Lung (tissue), 17 donors: ENCODE measurements at places on chromosomes 12 and 14.
A peak's percentile ranks its signal among the peaks of the same experiment; 100 is the strongest.

DNA sequence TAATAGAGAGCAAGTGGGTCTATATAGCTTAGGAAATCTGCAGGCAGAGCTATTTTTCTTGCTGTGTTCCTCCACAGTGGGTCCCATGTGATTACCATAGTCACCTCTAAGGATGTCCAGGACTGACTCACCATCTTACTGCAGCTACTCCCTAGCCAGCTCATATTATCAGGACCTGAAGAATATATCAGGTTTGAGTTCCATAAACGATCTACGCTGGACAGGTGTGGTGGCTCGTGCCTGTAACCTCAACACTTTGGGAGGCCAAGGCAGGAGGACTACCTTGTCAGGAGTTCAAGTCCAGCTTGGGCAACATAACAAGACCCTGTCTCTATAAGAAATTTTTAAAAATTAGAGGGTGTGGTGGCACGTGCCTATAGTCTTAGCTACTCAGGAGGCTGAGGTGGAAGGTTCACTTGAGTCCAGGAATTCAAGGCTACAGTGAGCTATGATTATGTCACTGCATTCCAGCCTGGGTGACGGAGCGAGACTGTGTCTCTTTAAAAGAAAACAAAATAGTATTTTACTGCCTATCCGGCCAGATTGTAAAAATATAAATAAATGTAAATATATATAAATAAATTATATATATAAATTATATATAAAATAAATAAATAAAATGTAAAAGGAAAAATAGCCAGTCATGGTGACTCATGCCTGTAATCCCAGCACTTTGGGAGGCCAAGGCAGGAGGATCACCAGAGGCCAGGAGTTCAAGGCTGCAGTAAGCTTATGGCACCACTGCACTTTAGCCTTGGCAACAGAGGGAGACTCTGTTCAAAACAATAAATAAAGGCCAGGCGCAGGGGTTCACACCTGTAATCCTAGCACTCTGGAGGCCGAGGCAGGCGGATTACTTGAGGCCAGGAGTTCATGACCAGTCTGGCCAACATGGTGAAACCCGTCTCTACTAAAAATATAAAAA is 6.9 kb upstream of the SPRYD4 start:
- DNase-seq = no peak
- no peaks in the 10 kb centered on the region for H3K27me3 ChIP-seq
- H3K4me1 ChIP-seq = no peaks in the 10 kb centered on the region
- H3K4me3 ChIP-seq = no peak overlapping the region
- no peaks in the 10 kb centered on the region for H3K36me3 ChIP-seq

GRCh38 chr14:99706107-99706900 is 22.2 kb downstream of the CYP46A1 start:
- no peaks in the 10 kb centered on the region for H3K27me3 ChIP-seq
- no peaks in the 10 kb centered on the region for H3K36me3 ChIP-seq
- H3K27ac ChIP-seq = no peak overlapping the region
- no peak overlapping the region for H3K4me3 ChIP-seq
- DNase-seq = no peak

GRCh38 chr12:107891967-107892366 is 117.5 kb downstream of the ASCL4 start:
- no peak for DNase-seq
- no peak overlapping the region for H3K4me3 ChIP-seq
- no peaks in the 10 kb centered on the region for H3K4me1 ChIP-seq
- H3K36me3 ChIP-seq = no peaks in the 10 kb centered on the region
- H3K27me3 ChIP-seq = no peaks in the 10 kb centered on the region
- H3K27ac ChIP-seq = no peak overlapping the region

- H3K4me1 ChIP-seq = no peaks in the 10 kb centered on the region
- DNase-seq = peak; percentile 27
- no peaks in the 10 kb centered on the region for H3K36me3 ChIP-seq
- H3K27me3 ChIP-seq = no peaks in the 10 kb centered on the region
- no peak overlapping the region for H3K27ac ChIP-seq
These were observed 107.7 kb upstream of the CAND1 start for GRCh38 chr12:67161322-67161918.

DNA sequence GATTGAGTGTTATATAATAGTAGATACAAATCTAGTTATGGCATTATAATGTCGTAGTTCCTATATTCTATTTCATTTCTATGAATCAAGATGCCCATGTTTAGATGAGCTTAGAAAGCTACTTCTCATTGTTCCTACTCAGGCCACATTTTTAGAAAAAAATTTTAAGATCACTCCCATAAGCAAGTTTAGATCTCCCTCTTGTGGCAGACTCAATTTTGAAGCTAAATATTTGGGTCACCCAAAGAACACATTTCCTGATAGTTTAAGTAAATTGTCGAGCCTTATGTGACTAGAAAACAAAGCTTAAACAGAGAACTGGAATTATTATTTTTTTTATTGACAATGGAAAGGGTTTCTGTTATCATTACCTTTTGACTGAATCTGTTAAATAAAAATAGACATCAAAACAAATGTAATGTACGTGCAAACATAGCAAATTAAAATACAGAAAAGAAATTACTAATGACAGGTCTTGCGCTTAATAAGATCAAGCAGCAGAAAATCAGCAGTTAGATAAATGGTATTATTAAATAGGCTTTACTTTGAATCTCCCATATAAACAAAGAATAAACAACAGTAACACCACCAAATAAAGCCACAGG is 180.2 kb downstream of the ACSS3 start:
- no peaks in the 10 kb centered on the region for H3K27me3 ChIP-seq
- H3K36me3 ChIP-seq = peaks cover 4% of the 10 kb centered on the region
- peak; percentile 79 for DNase-seq
- H3K27ac ChIP-seq = no peak overlapping the region

- no peaks in the 10 kb centered on the region for H3K36me3 ChIP-seq
- H3K27ac ChIP-seq = no peak overlapping the region
- H3K27me3 ChIP-seq = no peaks in the 10 kb centered on the region
- H3K4me3 ChIP-seq = no peak overlapping the region
These were observed 4.5 kb downstream of the FBLN5 start for GRCh38 chr14:91942946-91943345.

DNA sequence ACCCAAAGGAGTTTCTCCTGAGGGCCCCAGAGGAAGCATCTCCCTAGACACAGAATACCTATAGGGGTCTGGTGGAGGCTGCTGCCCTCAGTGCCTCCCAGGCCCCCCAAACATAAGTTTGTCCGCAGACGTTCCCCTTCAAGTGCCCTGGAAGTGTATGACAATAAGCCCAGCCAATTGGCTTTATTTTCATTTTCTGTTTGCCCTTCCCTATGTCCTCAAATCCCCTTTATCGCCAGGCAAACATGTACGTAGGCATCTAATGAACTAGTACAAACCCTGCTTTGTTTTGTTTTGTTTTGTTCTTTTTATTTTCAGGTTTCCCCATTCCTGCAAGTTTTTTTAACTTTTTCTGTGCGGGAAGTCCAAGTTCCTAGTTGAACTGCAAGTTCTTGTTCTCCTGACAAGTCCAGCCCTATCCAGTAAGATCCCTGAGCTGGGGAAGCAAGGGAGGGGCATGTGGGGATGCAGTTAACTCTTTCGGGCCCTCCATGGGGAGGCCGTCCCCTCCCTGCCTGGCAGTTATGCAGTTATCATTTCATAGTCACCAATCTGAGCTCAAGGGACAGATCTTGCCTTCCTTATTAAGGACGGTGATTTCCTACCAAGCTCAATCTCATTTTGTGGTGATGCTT is 141.9 kb downstream of the KCNA5 start:
- no peak overlapping the region for H3K4me3 ChIP-seq
- H3K27ac ChIP-seq = no peak overlapping the region
- H3K4me1 ChIP-seq = no peaks in the 10 kb centered on the region
- peak; percentile 13 for DNase-seq
- no peaks in the 10 kb centered on the region for H3K27me3 ChIP-seq
- H3K36me3 ChIP-seq = no peaks in the 10 kb centered on the region

GRCh38 chr12:72094490-72094889 is 155.8 kb downstream of the TPH2 start:
- no peaks in the 10 kb centered on the region for H3K36me3 ChIP-seq
- no peaks in the 10 kb centered on the region for H3K4me1 ChIP-seq
- H3K4me3 ChIP-seq = no peak overlapping the region
- H3K27me3 ChIP-seq = no peaks in the 10 kb centered on the region

DNA sequence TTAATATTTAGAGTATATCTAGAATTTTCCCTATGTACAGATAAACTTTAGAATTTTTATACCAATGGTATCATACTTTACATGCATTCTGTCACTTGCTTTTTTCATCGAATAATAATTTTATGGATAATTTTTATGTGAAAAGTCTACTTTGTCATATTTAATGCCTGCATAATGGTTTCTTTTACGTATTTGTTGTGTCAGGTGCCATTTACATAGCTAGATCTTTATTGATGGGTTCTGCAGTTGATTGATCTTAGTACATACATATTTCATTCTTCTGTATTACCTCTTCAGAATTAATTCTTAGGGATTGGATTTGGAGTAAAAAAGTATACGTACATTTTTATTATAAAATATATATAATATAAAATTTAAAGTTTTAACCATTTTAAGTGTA is 77.7 kb upstream of the NEDD1 start:
- H3K4me1 ChIP-seq = no peaks in the 10 kb centered on the region
- H3K27ac ChIP-seq = no peak overlapping the region
- no peaks in the 10 kb centered on the region for H3K27me3 ChIP-seq
- no peak for DNase-seq

DNA sequence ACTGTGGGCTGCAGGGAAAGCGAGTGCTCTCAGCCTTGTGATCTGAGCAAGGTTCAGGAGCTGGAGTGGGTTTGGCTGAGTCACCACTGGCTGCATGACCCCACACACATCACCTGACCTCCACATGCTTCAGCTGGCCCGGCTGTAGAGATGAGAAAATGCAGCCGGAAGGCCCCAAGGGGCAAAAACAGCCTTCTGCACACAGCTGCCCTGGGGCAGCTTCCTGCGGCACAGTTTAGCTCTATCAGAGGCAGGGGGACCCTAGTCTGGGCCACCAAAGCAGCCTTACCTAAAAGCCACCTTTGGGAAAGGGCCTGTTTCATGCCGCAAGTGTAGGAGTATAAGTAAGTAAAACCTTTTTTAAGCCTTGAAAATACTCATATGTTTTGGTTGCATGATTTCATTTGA is 123.3 kb downstream of the SSPN start:
- H3K36me3 ChIP-seq = no peaks in the 10 kb centered on the region
- H3K27ac ChIP-seq = no peak overlapping the region
- DNase-seq = no peak
- no peaks in the 10 kb centered on the region for H3K27me3 ChIP-seq

- H3K4me1 ChIP-seq = peaks cover 17% of the 10 kb centered on the region
- H3K27ac ChIP-seq = peak overlapping the region; percentile 84
- peak; percentile 56 for DNase-seq
- peaks cover 39% of the 10 kb centered on the region for H3K27me3 ChIP-seq
- H3K36me3 ChIP-seq = no peaks in the 10 kb centered on the region
These were observed 400 bp upstream of the PRIMA1 start for GRCh38 chr14:93788543-93789227.

DNA sequence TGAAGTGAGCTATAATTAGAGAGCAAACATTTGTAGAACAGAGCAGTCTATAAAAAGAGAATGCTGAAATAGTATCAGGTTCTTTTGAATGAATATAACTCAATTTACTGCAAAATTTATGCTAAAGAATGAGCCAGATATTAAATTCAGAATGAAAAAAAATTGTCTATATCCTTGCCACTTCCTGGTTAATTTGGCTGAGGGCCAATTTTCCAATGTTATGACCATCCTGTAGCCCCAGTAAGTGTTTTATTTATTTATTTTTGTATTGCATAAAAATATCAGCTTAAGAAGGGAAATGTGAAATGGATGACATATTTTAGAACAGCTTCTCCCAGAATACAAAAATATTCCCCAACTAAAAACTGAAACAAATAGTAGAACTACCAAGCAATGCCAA is 263.4 kb downstream of the SOX5 start:
- peak; percentile 20 for DNase-seq
- no peak overlapping the region for H3K27ac ChIP-seq
- no peaks in the 10 kb centered on the region for H3K4me1 ChIP-seq
- H3K27me3 ChIP-seq = no peaks in the 10 kb centered on the region

GRCh38 chr12:132660052-132660451 is 27.1 kb downstream of the POLE start:
- H3K4me1 ChIP-seq = no peaks in the 10 kb centered on the region
- no peak overlapping the region for H3K27ac ChIP-seq
- no peaks in the 10 kb centered on the region for H3K27me3 ChIP-seq
- H3K4me3 ChIP-seq = no peak overlapping the region
- peaks cover 54% of the 10 kb centered on the region for H3K36me3 ChIP-seq

DNA sequence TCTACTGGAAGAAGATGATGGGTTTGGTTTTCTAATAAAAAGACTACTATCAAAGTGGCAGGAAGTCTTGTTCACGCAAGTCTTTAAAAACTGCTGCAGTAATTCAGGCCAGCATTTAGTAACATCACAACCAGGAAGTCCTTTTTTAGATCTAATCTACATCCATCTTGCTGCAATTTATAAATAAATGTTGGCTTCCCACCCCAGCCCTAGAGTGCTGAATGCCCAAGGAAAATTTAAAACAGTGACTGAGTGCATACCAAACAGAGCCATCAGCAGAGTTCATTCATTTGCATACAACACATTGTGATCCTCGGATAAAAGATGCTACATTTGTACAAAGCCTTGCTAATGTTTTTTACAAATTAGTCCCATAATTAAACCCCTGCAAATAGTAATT is 72.1 kb downstream of the PHLDA1 start:
- H3K4me3 ChIP-seq = no peak overlapping the region
- H3K36me3 ChIP-seq = no peaks in the 10 kb centered on the region
- H3K27ac ChIP-seq = no peak overlapping the region
- no peak for DNase-seq
- no peaks in the 10 kb centered on the region for H3K4me1 ChIP-seq

DNA sequence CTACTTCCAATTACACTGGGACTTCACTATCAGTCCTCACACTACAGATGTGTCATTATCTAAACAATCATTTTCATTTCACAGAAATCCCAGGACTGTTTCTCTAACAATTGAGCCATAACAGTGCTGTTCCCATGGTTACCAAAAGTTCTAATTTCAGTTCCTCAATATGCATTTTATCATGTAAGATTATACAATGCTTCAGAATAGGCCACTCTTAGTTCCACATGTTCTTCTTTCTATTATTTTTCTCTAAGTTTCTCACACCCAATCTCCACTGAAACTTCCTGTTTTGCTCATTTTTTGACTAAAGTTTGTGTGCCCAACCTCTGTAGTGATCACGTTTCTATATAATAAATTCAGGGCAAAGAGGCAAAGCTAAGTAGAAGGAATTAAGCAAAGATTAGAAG is 185.8 kb downstream of the DUSP6 start:
- no peaks in the 10 kb centered on the region for H3K4me1 ChIP-seq
- no peak overlapping the region for H3K27ac ChIP-seq
- H3K27me3 ChIP-seq = no peaks in the 10 kb centered on the region
- no peak overlapping the region for H3K4me3 ChIP-seq

- no peak for DNase-seq
- no peaks in the 10 kb centered on the region for H3K4me1 ChIP-seq
- H3K36me3 ChIP-seq = no peaks in the 10 kb centered on the region
- no peaks in the 10 kb centered on the region for H3K27me3 ChIP-seq
These were observed 806.0 kb downstream of the VRK1 start for GRCh38 chr14:97603201-97603600.
